Astrocyte (in vitro differentiated cells and primary cell): ENCODE measurements at places on chromosomes 6 and 20. TPM values are rescaled to one million over a fixed set of nuclear protein-coding genes. Genes with fewer than 3 reads are reported as not detected.

The AKAP12 gene
- total RNA-seq: 76.1 and 115 TPM in 2 replicates

The C20orf204 gene
- total RNA-seq: 0.75 and 0.99 TPM in 2 replicates

DNA sequence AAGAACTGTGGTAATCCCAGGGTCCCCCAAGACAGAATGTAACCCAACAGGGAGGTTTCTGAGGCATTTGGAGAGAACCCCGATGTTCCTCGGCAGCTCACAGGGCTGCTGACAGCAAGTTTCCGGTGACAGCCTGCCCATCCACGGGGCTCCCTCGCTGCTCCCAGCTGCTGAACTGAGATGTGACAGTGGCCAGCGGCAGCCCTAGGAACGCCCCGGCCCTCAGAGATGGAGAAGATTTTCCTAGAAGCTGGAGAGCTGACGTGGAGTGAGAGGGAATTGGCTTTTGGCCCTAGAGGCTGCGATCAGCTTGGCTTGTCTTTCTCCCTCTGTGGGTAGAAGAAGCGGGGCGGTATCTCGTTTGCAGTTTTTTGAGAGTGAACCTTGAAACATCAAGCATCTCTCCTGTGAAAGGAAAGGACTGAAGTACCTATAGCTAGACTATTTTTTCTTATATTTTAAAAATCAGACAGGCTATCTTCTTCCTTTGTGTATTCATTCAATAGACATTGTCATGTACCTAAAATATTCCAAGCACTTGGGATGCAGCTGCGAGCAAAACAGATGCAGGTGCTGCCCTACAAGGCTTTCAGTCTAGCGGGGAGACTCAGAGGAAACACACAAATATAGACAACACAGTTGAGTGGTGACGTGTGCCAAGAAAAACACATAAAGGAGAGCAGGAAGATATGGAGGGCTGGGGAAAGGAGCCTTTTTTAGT, 28.4 kb upstream of the NFATC2 start:
- DNase-seq: no peak

GRCh38 chr20:44527716-44528199, 5.9 kb upstream of the SERINC3 start:
- no peak for DNase-seq

GRCh38 chr6:15200087-15200486, 45.8 kb upstream of the JARID2 start:
- no peak for DNase-seq

- DNase-seq: no peak
Measured at GRCh38 chr6:142408409-142408808, 106.6 kb downstream of the ADGRG6 start.

GRCh38 chr6:15297895-15298590, 52.2 kb downstream of the JARID2 start:
- DNase-seq: no peak

- DNase-seq: no peak
Measured at GRCh38 chr20:64049060-64049877, at the start of gene SOX18. TSS of gene SOX18 (minus strand) at chr20:64049639. CDS start at chr20:64049516, 123 bp downstream.

GRCh38 chr6:7642791-7643190, 52.8 kb downstream of the SNRNP48 start:
- no peak for DNase-seq

- DNase-seq: peak; percentile 9
Measured at GRCh38 chr6:54204921-54205591, 93.8 kb downstream of the MLIP start.

DNA sequence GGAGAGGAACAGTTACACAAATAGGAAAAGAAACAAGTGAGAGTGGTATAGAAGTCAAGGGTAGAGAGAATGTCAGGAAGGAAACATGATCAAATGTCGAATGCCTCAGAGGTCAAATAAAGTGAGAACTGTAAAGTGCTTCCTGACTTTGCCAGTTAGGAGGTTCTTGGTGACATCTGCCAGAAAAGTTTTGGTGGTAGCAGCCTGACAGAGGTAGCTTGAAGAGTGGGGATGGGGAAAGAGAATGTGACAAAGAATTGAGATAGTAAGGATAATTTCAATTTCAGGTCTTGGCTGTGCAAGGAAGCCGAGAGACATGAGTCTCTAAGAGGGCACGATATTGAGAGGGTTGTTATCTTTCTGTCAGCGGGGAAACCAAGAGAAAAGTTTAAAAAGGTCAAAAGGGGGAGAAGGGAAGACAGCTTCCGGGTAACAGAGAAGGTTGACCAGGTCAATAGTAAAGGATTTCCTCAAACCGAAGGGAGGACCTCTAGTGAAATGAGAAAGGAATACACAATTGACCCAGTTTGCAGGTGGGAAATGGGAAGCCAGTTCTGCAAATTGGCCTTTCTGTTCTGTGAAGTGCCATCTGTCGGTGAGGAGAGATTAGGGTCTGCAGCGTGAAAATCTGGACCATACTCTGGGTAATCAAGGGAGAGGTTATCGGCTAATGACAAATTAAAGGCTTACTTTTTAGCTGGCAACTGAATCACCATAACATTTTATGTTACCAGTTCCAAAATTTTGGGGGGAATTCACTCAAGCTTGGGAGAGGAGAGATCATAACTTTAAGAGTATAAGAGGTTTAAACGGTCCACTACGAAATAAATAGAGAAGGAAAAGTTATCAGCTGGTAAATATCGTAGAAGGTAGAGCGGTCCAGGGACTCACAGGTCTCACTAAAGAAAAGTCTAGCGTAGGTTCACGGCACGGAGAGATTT, 973 bp upstream of the BRD2 start:
- DNase-seq: peak; percentile 34
